PC-9 (cell line): ENCODE measurements at places on chromosomes 5 and 9. TPM values are rescaled to one million over a fixed set of nuclear protein-coding genes. Genes with fewer than 3 reads are reported as not detected.
A peak's percentile ranks its signal among the peaks of the same experiment; 100 is the strongest.

Gene GTF3C5
- 79.6 and 107 TPM in 2 replicates for total RNA-seq

DNA sequence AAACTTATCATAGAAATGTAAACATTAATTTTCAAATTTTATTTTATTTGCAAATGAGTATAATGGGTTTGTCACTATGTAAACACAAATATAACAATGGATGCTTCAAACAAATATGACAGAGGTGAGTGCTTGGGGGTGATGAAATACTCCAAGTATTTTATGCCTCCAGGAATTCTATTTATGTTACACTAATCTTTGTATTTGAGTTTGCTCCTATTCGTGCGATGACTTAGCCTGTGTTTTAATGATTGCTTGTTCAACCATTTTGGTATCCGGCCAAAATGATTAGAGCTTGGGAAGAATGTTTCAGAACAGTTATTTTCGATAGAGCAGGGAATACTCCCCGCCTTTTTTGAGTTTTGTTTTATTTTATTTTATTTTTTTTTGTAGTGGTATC, 5.0 kb downstream of the DMRT2 start:
- DNase-seq, result no peak

GRCh38 chr5:57931807-57932206, 449.2 kb upstream of the ACTBL2 start:
- no peak for DNase-seq

DNA sequence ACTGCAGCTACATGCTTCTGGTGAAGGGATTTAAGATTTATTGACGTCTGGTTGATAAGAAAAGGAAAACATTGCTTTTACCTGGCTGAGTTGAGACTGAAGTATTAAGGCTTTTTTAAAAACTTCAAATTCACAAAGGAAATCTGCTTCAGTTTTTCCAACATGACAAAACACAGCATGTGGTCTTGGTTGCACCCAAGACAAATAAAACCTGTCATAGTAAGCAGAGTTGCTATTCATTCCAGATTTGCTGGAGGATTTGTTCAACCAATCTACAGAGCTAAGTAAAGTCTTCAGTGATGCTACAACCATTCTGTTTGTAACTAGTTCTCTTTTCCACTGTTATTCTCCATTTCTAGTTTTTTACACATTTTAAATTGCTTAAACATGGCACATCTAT, 11.3 kb downstream of the C5orf63 start:
- no peak for DNase-seq

Gene MEF2C
- total RNA-seq, result 1.6 and 2.5 TPM in 2 replicates

GRCh38 chr9:101893661-101894646, 155.5 kb upstream of the GRIN3A start:
- DNase-seq, result no peak

- no peak for DNase-seq
Observed at GRCh38 chr9:134007150-134007549, 15.0 kb upstream of the VAV2 start.

GRCh38 chr9:12778389-12778788, 3.6 kb downstream of the LURAP1L start:
- DNase-seq, result no peak

DNA sequence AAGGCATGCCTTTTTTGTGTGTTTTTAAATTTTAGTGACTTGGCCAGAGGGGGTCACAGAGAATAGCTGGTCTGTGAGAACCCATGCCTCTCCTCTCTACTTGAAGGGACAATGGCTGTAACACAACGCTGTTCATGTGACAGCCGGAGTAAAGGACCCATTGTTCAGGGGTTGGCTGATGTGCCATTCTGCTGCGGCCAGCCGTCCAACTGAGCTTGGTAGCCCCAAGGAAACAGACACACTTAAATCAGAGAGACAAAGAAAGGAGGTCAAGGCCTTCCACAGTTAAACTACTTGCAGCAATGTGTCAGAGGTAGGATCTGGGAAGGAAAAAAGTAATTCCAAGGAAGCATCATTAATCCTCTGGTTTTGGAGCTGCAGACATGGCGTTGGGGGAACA, 8.1 kb downstream of the MEGF10 start:
- DNase-seq, result no peak

DNA sequence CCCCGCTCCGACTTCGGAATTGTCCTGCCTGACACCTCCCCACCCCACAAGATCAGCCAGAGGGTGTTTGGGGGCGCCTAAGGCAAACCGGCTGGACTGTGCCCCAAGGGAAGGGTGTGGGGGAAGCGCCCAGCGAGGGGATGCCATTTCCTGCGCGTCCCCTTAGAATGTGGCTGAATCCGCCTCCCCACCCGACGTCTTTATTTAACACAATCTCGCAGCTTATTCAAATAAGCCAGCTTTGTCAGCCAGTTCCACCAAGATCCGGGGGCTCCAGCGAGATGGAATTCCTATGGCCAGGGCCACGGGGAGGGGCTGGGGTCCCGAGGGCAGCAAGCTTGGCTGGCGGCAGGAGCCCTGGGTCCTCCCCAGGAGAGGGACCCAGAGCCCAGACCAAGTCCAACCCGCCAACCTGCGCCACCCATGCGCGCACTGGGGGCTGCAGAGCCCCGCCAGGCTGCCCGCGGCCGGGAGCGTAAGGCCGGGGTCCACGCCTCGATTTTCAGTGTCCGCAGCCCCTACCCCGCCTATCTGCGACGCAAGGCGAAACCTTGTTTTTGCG, 7.4 kb downstream of the IRX4 start:
- DNase-seq, result no peak

DNA sequence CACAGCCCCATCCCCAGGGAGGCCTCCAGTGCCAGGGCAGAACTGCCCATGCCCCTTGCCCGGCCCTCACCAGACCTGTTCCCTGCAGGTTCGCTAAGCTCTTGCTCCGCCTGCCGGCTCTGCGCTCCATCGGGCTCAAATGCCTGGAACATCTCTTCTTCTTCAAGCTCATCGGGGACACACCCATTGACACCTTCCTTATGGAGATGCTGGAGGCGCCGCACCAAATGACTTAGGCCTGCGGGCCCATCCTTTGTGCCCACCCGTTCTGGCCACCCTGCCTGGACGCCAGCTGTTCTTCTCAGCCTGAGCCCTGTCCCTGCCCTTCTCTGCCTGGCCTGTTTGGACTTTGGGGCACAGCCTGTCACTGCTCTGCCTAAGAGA, 110.1 kb downstream of the RXRA start:
- no peak for DNase-seq

- DNase-seq, result no peak
Observed at GRCh38 chr9:114156657-114157421, 1.5 kb downstream of the COL27A1 start.

DNA sequence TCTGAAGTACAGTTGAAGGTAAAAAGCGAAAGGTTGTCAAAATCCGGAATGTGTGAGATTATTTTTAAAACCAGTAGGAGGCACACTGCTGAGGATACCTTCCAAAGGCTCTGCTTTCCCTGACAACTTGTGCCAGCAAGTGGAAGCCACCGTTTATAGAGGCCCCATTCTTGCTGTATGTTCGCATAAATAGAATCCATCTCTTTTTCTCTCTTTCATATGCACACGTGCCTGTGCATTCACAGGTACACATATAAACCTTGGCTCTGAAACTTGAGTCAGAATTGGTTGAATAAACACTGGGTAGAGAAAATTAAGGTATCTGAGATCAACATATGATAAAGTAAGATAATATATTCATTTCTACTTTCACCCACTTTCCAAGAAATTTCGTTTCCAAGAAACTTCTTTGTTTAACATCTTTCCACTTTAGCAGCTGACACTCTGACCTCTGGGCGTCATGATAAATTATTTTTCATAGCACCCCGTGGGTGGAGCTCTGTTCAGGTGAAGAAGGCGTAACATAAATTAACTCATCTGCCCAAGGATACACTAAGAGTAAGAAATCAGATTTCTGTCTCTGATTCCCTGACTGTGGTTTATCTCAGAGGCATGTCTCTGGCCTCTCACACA, 63.7 kb upstream of the RICTOR start:
- DNase-seq, result peak; percentile 51

DNA sequence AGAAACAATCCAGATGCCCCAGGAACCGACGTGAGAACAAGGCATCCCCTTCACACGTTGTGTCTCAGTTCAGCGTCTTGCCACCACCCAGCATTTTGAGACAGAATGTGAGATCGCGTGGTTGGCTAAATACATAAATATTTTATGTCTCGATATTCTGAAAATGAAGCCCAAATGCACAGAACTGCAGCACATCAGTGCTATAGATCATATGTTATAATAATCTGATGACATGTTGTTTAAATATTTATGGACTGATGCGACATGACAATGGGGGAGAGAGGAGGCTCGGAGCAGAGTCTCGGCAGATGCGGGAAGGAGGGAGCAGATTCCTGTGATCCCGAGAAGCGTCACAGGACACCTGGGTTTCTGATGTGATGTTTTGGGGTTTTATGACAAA, 10.9 kb downstream of the NEK6 start:
- no peak for DNase-seq

GRCh38 chr5:66021585-66021984, 95.2 kb downstream of the ERBIN start:
- no peak for DNase-seq

DNA sequence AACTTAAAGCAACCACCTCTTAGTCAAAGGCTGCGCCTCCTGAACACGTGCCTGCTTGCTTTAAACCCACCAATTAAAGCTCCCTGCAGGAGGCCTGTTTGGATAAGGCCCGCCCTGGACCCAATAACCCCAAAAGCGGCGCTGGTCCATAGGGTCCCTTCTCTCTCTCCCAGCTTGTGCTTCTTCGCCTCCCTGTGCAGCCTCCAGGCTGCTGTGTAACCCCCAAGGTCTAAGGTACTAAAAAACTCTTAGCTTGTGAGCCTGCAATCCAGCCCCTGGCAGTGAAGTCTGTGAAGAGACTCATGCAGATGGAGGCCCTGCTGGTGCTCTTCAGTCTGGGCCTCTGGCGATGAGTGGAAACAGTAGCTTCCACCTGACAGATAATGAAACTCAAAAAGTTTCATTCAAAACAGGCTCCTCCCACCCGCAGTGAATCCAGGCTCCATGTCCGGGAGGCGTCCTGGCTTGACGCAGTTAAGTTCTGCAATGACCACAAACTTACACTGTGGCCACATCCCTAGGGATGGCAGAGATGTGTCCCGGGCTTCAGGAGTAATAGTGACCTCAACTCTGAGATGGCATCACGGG, 97.3 kb downstream of the PRRT1B start:
- DNase-seq, result no peak

- DNase-seq, result no peak
Observed at GRCh38 chr5:81234801-81235200, 1.7 kb downstream of the CKMT2 start.

DNA sequence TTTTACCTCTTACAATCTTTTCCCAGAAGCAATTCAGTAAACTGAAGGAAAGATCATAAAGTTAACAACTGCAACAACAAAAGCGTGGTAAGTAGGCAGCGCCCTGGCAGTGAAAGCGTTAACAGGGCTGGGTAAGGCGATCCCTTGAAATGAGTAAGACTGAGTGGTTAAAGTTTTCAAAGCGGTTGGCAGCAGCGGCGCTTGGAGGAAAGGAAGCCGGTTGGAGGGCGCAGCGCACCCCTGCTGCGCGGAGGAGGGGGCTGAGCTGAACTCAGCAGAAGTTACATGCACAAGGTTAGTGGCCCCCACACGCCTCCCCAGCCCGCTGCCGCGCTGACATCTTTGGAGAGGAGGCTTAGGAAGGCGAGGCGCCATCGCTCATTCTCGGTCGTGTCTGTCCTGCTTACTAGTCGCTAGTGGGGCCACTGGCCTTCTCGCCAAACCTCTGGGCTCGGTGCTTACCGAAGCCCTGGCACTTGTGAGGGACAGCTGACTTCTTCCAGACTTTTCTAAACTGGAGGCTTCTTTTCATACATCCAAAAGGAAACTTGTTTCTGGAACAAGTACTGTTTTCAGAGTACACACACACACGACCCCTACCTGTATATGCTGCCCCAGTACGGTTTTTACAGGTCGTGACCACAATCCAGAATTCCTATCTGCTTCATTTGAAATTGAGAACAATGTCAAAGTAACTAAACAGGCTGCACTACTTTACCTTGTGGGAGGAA, at the start of gene SH3RF2:
SH3RF2 (plus strand) TSS at position 178 of the 731 bp plus-strand sequence. CDS start 1,351 bp downstream, outside the sequence.
- peak; percentile 89 for DNase-seq

Gene ATP10B
- total RNA-seq, result not detected in 2 replicates
